CD4-positive, alpha-beta T cell (primary cell): ENCODE measurements at places on chromosomes 5 and 9.
A peak's percentile ranks its signal among the peaks of the same experiment; 100 is the strongest.

GRCh38 chr9:456365-456764 is 241.7 kb downstream of the DOCK8 start:
- DNase-seq: no peak

GRCh38 chr5:148746826-148747535 is 79.4 kb upstream of the ADRB2 start:
- DNase-seq: no peak

DNA sequence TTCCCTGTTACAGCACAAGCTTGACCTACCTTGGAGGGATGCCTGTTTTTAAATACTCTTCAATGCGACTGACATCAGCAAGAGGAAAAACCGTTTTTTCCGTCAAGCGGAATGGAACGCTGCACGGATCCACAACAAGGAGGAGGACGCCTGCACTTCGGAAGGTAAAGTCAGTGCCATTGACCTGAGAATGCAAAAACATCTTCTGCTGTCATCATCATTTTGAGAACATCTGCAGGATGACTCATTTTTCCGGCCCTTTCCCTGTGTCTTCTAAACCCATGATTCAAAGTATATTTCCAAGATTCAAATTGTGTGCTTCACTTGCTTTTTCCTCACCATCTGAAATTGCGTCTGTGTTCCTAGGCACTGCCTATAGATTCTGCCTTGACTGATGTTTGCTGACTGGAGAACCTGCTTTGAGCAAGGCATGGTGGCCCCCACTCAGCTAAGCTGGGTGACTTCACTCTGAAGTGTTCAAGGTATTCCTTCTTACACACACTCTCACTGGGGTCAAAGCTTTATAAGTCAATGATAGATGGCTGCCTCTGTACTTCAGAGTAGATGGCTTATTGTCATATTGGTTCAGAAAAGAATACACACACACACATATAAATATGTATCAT is 78.1 kb downstream of the CEMIP2 start:
- DNase-seq: peak; percentile 19

GRCh38 chr5:97666783-97667182 is 483.7 kb upstream of the RIOK2 start:
- no peak for DNase-seq

GRCh38 chr5:40483316-40483715 is 196.4 kb upstream of the PTGER4 start:
- no peak for DNase-seq

- DNase-seq: no peak
Observed at GRCh38 chr5:158845941-158846340, 253.8 kb downstream of the EBF1 start.

DNA sequence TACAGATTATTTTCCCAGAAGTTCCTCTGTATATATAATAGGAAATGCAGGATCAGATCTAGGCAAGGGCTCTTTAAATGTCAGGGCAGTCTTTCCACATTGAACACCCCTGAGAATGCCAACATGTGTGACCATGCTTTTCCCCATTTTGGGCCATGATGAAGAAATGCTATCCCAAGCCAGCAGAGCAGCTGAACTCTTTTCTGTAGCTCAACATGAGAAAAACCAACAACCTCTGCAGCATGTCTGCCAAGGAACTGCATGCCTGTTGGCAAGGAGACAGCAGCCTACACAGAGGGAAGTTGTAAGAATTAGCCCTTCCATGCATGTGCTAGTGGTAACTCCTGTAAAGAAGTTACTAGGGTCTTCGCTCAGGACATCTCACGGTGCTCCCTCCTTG is 9.5 kb upstream of the IFNK start:
- no peak for DNase-seq

- DNase-seq: no peak
Observed at GRCh38 chr5:62568800-62569432, 9.7 kb upstream of the LRRC70 start.

GRCh38 chr9:116515541-116515940 is 171.6 kb upstream of the TRIM32 start:
- no peak for DNase-seq

- DNase-seq: no peak
Observed at GRCh38 chr5:128532127-128532526, 5.9 kb downstream of the FBN2 start.

- no peak for DNase-seq
Observed at GRCh38 chr9:87557996-87558395, 60.3 kb downstream of the DAPK1 start.

DNA sequence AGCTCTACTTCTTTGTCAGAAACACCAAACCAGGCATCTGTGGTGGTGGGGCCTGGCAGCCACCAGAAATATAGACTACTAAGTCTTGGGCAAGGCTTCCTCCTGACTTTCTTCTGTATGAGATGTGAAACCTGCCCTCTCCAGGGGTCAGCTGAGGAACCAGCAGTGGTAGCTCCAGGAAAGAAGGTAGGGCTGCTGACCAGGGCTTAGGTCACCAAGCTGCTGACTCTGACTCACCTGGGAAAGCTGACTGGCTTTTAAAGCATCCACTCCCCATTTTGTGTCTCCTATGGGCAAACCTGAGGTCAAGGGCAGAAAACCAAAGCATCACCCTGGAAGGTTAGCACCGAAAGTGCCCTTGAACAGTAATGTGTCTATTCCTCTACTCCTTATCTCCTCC is 10.4 kb upstream of the SH3TC2 start:
- DNase-seq: no peak

DNA sequence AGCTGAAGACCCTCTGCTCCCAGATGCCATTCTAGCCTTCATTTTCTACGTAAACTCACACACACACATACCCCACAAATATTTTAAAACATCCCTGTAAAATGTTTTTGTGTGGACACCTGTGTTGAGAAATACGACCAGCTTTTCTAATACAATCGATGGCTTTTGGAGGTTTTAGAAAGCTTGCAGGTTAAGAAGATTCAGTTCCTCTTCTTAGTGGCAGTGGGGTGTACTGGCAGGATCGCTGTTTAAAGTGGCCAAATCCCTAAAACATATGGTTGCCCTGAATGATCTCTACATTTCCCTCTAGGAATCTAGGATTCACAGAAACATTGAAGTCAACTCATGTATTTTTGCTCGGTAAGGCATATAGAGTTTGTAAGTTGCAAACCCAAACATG is 236.3 kb downstream of the NSG2 start:
- DNase-seq: no peak

DNA sequence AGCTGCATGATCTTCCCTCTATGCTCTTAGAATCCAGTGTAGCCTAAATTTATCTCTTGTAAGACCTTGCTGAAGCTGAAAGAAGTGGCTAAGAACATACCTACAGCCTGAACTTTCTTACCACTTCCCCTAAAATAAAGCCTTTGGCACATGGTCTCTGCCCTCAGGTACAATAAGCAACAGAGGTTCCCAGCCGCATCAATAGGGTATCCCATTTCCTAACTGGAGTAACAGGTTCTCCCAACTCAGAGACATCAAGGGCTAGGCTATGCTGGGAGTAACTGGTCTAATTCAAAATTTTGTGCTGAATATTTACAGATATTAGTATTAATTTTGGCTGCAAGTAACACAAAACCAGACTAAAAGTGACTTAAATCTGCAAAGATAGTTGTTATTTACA is 335.8 kb upstream of the TRPC7 start:
- DNase-seq: no peak

- DNase-seq: no peak
Observed at GRCh38 chr9:82601293-82601771, 461.6 kb downstream of the RASEF start.

DNA sequence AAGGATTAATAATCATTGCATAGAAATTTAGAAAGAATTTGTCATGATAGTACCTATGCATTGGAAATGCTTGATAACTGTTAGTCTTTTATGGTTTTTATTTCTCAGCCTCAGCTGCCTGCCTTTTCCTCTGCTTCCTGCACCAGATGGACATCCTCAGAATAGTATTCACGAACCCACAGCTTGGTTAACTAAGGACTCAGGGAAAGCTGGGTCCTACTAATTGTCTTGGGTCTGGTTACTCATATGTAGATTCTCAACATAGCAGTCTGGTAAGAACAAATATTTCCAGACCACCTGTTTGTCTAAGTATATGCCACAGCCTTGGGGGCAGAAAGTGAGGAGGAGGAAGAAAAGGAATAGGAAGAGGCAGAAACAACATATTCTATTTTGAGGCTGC is 464.5 kb upstream of the SMARCA2 start:
- DNase-seq: no peak

DNA sequence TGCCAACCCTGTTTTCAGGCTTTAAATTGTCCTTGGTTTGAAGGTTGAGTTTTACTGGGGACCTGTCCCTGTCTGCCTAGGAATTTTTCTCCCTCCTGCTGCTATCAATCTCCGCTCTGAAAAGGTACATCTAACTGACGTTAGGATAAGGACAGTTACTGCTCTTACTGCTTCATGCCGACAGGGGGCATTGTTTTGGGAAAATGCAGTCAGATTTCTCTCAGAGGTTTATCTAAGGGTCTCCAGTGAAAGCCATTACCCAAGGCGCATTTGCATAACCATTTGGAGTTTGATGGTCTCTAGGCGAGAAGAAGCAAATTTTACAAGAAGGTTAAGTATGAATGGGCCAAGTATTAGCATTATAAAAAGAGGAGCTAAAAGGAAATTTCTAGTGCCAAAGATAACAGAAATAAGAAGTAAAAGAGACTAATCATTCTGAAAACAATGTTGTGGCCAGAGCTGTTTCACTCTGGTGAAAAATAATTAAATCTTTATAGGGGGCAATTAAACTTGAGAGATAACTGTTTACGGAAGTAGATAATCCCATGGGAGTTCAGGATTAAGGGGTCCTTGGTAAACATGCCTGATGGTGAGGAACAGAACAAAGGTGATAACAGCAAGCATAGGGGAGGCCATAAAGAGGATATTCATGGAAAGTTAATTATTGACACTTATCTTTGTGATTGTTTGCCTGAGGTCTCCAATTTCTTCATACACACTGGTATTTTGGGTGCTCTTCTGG is 605.0 kb downstream of the MTRR start:
- no peak for DNase-seq

GRCh38 chr5:146390469-146390868 is 51.8 kb downstream of the POU4F3 start:
- no peak for DNase-seq

DNA sequence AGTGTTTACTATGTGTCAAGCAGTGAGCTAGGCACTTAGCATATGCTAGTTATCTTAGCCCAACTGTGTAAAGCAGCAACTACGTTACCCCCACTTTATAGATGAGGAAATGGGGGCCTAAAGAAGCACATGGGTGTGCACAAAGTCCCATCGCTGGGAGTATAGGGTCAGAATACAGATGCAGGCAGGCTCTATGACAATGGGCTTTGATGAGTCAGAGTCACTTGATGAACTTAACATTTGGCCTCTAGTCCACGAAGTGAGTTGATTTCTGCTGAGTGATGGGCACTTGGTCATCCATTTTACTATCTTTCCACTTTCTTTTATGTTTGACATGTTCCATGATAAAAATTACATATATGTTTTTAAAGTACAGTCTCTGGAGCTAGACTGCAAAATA is 204.3 kb downstream of the TRIM32 start:
- DNase-seq: no peak

DNA sequence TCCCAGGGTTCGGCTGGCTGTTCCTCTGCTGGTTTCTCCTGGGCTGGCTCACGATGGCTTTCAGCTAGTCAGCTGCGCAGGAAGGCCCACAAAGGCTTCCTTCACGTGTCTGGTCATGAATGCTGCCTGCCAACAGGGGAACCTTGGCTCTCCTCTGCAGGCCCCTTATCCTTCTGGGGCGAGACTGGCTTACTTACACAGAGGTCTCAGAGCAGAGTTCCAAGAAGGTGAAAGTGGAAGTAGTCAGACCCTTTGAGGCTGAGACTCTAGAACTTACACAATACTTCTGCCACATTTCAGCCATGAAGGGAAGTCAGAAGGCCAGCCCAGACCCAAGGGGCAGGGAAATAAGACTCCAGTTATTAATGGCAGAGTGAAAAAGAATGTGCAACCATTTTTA is 99.5 kb downstream of the LHFPL2 start:
- peak; percentile 35 for DNase-seq

GRCh38 chr9:137606005-137606621 is 627 bp downstream of the ARRDC1 start:
- DNase-seq: peak; percentile 18

DNA sequence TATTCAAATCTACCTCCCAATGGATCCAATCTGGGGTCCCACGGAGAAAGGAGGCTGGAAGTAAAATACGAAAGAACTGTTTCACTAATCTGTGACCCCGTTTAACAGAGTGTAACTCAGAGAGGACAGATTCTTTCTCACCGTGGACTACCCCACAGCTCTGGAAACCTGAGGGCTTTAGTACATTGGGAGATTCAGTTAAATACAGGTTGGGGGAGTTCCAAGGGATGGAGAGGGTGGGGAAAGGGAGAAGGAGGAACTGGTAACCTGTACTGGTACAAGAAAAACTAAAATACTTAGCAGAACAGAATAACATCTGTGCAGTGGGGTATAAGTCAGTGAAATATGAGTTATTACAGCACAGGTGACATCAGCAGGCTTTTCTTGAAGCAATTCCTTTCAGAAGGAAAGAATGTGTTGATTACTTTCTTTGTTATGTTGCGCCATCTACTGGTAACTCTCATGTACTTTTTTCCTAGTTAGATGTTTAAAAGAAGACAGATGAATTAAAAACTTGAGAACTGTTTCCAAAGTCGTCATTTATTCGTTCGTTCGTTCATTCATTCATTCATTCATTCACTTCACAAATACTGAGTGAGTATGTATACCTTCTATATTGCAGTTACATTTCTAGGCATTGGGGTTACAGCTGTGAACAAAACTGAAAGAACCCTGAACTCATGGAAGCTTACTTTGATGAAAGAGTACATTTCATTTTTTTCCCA is 30.0 kb upstream of the STOM start:
- DNase-seq: peak; percentile 76

DNA sequence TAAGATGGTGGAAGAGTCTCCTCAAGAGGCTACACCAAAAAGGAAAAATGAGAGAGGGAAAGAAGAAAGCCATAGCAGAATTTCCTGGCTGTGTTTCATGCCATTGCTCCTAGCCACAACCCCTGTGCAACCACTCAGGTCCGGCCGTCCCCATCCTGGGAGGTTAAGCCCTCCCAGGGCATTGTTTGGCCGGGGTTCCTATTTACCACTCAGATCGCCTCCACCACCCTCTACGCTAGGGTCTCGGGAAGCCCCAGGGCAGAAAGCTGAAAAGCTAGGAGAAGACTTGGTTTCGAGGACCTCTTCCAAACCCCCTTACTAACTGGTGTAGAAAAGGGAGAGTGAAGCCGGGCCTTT is 715 bp downstream of the RC3H2 start:
- DNase-seq: peak; percentile 3

GRCh38 chr5:169415948-169416347 is 115.0 kb upstream of the SLIT3 start:
- DNase-seq: no peak
